ENCODE measurements at places on chromosomes 12 and 14. TPM values are rescaled to one million over a fixed set of nuclear protein-coding genes. Genes with fewer than 3 reads are reported as not detected.

DNA sequence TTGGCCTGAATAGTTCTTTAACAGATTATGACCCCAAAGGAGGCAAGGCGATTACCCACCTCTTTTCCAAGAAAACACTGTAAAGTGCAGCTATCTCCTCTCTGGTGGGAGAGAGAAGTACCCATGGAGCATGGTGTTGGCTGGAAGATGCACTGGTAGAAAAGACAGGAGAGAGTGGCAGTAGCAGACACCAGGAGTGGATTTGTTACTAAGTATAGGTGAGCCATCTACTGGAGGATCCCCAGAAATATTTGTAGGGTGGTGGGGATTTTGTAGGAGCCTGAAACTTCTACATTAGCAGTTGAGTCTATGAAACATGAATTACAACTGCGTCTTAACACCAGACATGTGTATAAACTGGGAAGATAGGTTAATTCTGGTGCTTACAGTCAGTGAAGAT, 148.0 kb downstream of the SLC38A4 start:
- no peaks in the 10 kb centered on the region for H3K27me3 ChIP-seq
- no peak for DNase-seq
- no peaks in the 10 kb centered on the region for H3K36me3 ChIP-seq
- no peak overlapping the region for H3K4me3 ChIP-seq
- H3K27ac ChIP-seq, result no peak overlapping the region
- no peaks in the 10 kb centered on the region for H3K4me1 ChIP-seq

DNA sequence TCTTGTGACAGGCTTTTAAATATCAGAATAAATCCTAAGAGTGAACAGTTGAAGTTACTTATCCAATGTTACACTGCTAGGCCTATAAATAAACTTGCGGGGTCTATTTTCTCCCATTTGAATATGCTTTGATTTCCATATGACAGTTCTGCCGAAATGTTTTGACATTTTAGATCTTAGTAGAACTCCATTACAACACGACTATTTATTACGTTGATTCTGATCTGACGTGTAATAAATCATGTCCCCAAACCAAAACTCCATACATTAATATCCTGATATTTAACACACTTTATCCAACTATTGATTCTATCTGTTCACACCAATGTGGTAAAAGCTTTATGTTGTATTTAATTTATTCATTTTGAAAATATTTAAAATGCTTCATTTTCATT, 16.1 kb upstream of the NEMF start:
- H3K4me1 ChIP-seq, result no peaks in the 10 kb centered on the region
- no peak for DNase-seq
- no peak overlapping the region for H3K27ac ChIP-seq
- H3K4me3 ChIP-seq, result peak overlapping the region; percentile 50
- H3K27me3 ChIP-seq, result no peaks in the 10 kb centered on the region

Gene ULK1
- polyA plus RNA-seq, result 6.6 TPM

Gene SMCO3
- 3.0 TPM for polyA plus RNA-seq

DNA sequence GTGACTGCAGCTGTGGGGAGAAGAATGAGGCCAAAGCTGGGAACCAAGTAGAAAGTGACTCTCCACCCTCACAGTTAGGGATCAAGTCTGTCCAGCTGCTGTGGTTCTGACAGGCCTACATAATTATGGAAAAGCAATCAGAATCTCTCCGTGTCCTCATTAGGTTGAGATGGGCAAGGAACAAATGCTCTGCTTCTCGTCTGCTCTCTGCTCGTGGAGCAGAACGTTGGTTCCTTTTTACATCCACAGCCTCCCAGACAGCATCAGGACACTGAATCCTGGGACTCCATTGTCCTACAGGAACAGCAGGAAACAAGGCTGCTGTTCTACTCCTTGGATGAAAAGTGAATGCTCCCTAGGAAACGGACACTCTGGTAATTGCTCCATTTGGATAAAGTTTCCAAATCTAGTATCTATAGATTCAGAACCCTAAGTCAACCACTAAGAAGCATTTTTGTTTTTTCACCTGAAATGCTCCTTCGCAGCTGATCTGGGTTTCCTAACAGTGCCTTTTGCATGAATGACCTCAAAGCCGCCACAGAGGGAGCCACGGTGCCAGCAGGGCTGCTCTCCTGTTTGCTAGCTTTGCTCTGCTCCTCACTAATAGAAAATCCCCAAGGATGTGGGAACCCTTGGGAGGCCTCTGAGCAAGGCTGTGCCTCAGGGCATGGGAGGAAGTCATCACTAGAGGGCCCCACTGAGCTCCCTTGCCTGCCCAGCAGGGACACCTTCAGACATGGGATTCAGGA, 102.0 kb downstream of the EGLN3 start:
- DNase-seq, result peak; percentile 77
- peaks cover 2% of the 10 kb centered on the region for H3K4me1 ChIP-seq
- no peak overlapping the region for H3K4me3 ChIP-seq

Gene DNAJC22
- 1.2 TPM for polyA plus RNA-seq

DNA sequence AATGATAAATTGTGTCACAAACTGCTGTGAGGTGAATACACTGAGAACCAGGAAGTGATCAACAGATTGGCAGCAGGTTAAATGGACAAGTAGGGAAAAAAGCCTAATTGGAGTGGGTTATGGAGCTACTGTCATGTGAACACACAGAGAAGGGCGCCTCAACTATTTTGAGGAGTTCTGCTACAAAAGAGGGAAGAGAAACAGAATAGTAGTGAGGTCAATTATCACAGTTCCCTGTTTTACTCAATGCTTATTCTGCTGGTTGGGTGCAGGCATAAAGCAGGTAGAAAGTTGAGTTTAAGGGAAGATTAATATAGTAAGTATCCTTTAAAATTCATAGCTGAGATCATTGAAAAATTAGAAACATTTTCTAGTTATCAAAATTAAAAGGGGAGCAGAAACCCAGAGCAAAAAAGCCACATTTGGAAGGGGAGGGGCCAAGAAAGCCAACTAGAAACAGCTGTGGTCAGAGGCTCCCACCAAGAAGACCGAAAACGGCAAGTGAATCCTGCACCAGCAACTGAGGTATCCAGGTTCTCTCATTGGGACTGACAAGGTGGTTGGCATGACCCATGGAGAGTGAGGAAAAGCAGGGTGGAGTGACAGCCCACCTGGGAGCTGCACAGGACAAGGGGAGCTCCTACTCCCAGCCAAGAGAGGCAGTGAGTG, 105.7 kb downstream of the ZC3H14 start:
- DNase-seq, result no peak
- no peak overlapping the region for H3K4me3 ChIP-seq
- H3K27me3 ChIP-seq, result no peaks in the 10 kb centered on the region
- H3K27ac ChIP-seq, result no peak overlapping the region
- H3K36me3 ChIP-seq, result no peaks in the 10 kb centered on the region

- peak; percentile 75 for DNase-seq
- H3K27me3 ChIP-seq, result no peaks in the 10 kb centered on the region
- no peak overlapping the region for H3K27ac ChIP-seq
- H3K36me3 ChIP-seq, result no peaks in the 10 kb centered on the region
- H3K4me1 ChIP-seq, result no peaks in the 10 kb centered on the region
These were observed 91.3 kb downstream of the TSPAN9 start for GRCh38 chr12:3168223-3169221.

Gene HOXC6
- polyA plus RNA-seq, result 3.3 TPM

DNA sequence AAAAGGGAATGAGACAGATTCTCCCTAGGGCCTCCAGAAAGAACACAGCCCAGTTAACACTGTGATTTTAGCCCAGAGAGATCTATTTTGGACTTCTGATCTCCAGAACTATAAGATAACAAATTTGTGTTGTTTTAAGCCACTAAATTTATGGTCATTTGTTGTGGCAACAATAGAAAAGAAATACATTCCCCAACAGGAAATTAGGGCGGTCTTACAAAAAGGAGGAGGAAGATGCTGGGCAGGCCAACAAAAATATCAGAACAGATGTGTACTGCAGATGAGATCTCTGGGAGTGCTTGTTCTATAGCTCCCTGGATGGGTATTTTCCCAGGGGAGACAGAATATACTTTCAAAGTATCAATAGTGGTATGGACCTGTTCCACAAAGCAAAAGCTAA, 32.0 kb upstream of the SOCS2 start:
- H3K27ac ChIP-seq, result no peak overlapping the region
- peaks cover 3% of the 10 kb centered on the region for H3K4me1 ChIP-seq
- no peaks in the 10 kb centered on the region for H3K27me3 ChIP-seq
- H3K36me3 ChIP-seq, result no peaks in the 10 kb centered on the region

- DNase-seq, result no peak
- no peak overlapping the region for H3K27ac ChIP-seq
- H3K27me3 ChIP-seq, result no peaks in the 10 kb centered on the region
- no peak overlapping the region for H3K4me3 ChIP-seq
These were observed 375.0 kb downstream of the DPF3 start for GRCh38 chr14:72518809-72519377.

GRCh38 chr12:51941011-51941581, 10.4 kb upstream of the ACVR1B start:
- peak; percentile 47 for DNase-seq
- no peak overlapping the region for H3K4me3 ChIP-seq
- H3K36me3 ChIP-seq, result no peaks in the 10 kb centered on the region
- H3K27ac ChIP-seq, result no peak overlapping the region

DNA sequence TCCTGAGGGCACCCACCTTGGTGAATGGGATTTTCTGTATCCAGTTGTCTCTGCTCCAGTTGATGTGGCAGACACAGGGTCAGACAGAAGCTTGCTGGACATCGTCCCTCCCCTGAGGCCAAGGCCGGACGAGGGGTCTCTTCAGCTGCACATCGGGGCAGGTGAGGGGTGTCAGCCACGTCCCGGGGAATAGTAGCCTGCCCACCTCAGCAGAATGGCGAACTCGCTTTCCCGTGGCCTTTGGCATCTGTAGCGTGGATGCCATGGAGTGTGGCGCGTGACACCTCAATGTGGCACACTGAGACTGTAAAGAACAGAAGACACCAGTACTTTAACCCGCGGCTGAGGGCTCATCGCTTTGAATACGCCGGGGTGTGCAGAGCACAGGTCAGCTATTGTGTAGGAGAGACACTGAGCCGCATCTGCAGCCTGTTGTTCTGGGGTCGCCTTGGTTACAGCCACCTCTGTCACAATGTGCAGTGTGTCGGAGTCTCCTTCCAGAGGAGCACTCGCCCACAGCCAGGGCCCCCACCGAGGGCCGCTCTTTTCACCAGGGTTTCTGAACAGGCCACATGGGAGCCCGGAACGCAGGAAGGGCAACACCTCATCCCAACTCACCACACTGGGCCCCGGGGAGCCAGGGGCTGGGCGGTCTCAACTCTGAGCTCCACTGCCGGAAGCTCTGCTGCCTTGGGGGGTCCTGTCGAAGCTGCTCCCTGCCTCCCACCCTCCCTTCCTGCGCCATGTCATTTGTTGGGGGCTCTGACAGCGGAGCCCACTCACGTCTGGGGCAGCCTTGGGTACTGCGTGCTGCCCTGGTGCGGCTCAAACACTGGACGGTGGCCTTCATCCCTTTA, 77.0 kb downstream of the ADGRD1 start:
- DNase-seq, result no peak
- no peak overlapping the region for H3K4me3 ChIP-seq
- H3K27me3 ChIP-seq, result no peaks in the 10 kb centered on the region

GRCh38 chr12:30973175-30973574, 46.6 kb downstream of the TSPAN11 start:
- no peak overlapping the region for H3K4me3 ChIP-seq
- no peaks in the 10 kb centered on the region for H3K36me3 ChIP-seq
- H3K27ac ChIP-seq, result no peak overlapping the region
- H3K27me3 ChIP-seq, result no peaks in the 10 kb centered on the region
- DNase-seq, result peak; percentile 14
- no peaks in the 10 kb centered on the region for H3K4me1 ChIP-seq

GRCh38 chr14:54933006-54933405, 30.4 kb upstream of the GCH1 start:
- H3K27ac ChIP-seq, result no peak overlapping the region
- DNase-seq, result no peak
- no peak overlapping the region for H3K4me3 ChIP-seq

- no peaks in the 10 kb centered on the region for H3K4me1 ChIP-seq
- DNase-seq, result no peak
- H3K36me3 ChIP-seq, result no peaks in the 10 kb centered on the region
- no peak overlapping the region for H3K27ac ChIP-seq
- no peaks in the 10 kb centered on the region for H3K27me3 ChIP-seq
- H3K4me3 ChIP-seq, result no peak overlapping the region
These were observed 83.5 kb downstream of the RIMBP2 start for GRCh38 chr12:130632642-130633041.

GRCh38 chr12:92784356-92784755, 81.6 kb downstream of the PLEKHG7 start:
- H3K36me3 ChIP-seq, result no peaks in the 10 kb centered on the region
- H3K4me1 ChIP-seq, result no peaks in the 10 kb centered on the region
- no peak overlapping the region for H3K27ac ChIP-seq
- no peak for DNase-seq

- no peaks in the 10 kb centered on the region for H3K36me3 ChIP-seq
- peak; percentile 76 for DNase-seq
- peak overlapping the region; percentile 64 for H3K4me3 ChIP-seq
- no peaks in the 10 kb centered on the region for H3K4me1 ChIP-seq
- no peak overlapping the region for H3K27ac ChIP-seq
These were observed 200.3 kb upstream of the CAND1 start for GRCh38 chr12:67068761-67069450.

GRCh38 chr14:79278286-79278797, 933.0 kb downstream of the DIO2 start:
- no peak for DNase-seq
- peaks cover 2% of the 10 kb centered on the region for H3K4me1 ChIP-seq
- peak overlapping the region; percentile 12 for H3K4me3 ChIP-seq
- no peaks in the 10 kb centered on the region for H3K27me3 ChIP-seq
- no peaks in the 10 kb centered on the region for H3K36me3 ChIP-seq

Gene GPRC5D
- polyA plus RNA-seq, result not detected

DNA sequence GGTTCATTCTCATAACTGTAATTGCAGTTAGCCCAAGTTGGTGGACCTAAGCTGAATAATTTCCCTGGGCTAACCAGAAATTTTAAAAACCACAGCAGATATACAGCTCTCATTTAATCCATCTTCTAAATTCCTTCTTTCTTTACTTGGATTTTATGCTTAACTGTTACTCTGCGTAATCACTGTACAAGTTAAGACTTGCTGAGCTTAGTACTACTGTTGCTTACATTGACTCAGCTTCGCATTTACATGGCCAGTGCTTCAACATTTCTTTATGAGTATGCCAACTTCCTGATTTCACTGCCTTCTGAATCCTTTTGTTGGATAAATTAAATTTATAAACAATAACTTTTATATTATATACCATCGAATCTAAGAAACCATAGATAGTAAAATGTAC, 147.4 kb downstream of the SLC38A4 start:
- DNase-seq, result no peak
- H3K27me3 ChIP-seq, result no peaks in the 10 kb centered on the region
- H3K27ac ChIP-seq, result no peak overlapping the region
- H3K36me3 ChIP-seq, result no peaks in the 10 kb centered on the region

DNA sequence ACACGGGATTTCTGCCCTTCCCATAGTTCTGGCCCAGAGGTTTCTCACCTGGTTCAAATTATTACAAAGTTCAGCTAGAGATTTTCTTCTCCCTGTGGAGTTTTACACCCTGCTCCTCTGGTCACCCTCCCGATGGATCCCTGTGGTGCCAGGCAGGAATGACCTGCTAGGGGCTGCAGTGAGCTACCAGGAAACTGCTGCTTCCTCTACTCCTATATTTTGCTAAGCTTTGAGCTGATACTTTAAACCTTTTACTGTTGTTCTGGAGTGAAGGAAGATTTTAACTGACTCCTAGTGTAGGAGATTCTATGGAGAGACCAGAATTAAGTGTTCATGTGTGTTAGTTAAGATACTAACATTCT, 30.4 kb upstream of the LRIG3 start:
- no peaks in the 10 kb centered on the region for H3K27me3 ChIP-seq
- DNase-seq, result no peak
- no peak overlapping the region for H3K27ac ChIP-seq
- H3K36me3 ChIP-seq, result no peaks in the 10 kb centered on the region
- no peaks in the 10 kb centered on the region for H3K4me1 ChIP-seq

Gene ACOT6
- polyA plus RNA-seq, result not detected
